ENCODE measurements at places on chromosomes 5 and 9.

DNA sequence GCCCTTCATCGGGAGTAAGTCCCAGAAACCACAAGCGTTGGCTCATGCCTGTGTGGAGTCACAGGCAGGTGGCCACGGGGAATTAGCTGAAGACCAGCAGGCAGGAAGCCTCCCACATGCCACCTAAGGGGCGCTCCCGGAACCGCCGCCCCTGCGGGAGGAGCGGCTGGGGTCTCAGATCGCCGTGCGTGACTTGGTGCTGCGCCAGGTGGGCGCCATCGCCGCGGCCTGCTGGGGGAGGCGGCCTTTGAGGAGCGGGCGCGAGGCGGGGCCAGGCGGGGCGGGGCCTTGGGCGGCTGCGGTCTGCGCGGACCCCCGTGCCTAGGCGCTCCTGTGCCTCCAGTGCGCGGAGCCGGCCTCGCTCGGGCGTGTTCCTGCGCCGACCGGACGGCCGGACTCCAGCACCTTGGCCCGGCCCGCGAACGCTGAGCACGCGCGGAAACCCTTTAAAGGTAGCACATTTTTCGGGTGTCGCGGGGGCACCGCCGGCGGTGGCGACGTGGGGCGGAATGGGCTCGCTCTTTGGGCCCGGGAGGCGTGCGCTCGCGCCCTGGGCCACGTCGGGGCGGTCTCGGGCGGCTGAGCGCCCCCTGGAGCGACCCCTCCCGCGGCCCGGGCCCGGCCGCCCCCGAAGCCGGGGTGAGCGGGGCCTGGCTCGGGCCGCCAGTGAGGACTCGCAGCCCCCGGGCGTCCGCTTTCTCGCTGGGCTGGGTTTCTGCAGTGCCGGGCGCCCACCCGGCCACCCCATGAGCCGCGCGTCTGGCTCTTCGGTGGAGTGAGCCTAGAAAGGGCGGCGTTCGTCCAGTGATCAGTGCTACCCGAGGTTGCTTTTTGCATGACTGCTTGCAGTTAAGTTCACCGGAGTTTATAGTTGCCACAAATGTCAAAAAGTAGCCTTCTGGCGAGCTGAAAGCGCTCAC, 24.5 kb downstream of the LECT2 start:
- no peak for DNase-seq

DNA sequence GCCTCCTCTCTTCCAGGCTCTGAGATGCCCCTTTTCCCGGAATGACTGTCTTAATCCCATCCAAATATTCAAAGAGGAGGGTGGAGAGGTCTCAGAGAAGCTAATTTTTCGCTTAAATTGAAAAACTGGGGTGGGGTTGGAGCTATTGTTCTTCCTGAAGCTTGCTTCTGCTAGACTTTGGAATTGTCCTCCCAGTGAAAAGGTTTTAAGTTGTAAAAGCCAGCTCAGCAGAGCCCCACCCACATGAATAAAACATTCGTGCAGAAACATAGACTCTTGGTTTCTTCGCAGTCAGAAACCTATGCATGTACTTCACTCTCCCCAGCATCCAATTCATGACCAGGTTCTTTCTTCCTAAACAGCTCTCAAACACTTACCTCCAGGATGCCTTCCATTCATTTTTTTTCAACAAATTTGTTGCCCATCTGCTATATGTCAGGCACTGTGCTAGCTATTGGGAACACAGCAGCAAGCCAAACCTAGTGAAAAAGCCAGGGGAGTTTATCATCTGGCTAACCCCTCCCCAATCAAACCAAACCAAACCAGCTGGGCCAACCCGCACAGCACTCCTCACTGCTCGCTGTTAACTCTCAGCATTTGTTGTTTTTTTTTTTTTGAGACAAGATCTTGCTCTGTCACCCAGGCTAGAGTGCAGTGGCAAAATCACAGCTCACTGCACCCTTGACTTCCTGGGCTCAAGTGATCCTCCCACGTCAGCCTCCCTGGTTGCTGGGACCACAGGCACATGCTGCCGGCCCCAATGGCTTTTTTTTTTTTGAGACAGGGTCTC, 37.9 kb upstream of the OCLN start:
- DNase-seq = no peak

DNA sequence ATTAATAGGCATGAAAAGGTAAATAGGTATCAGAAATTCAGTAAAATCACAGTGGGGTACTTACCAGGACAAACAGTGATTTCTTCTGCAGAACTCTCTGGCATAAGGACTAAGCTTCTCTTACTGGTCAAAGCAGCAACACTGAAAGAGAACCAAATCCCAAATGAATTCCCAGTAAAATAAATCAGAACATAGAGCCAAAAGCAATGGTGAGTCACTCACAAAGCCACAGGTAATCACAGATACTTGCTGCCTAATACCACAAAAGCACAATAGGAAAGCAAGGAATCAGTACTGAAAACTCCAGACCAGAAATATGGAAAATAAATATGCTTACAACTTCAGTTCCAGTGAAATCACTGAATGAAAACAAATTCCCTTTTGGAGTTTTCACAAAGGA, 50.7 kb downstream of the UIMC1 start:
- no peak for DNase-seq

DNA sequence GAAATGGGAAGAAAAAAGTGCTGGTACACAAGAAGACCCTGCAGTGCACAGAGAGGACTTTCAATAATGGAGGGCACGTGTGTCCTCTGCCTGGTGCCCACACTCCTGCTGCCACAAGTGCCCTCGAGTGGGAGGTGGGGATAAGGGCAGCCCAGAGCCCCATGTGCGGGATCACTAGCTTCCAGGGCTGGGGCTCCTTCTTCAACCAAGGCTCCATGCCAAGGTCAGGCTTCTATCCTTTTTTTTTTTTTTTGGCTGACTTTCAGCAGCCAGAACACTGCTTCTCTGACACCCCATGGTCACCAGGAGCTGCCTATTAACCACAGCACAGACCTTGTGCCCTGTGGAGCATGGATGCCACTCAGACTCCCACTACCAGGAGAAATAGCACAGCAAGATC, 7.5 kb downstream of the ACSL6 start:
- DNase-seq = no peak

DNA sequence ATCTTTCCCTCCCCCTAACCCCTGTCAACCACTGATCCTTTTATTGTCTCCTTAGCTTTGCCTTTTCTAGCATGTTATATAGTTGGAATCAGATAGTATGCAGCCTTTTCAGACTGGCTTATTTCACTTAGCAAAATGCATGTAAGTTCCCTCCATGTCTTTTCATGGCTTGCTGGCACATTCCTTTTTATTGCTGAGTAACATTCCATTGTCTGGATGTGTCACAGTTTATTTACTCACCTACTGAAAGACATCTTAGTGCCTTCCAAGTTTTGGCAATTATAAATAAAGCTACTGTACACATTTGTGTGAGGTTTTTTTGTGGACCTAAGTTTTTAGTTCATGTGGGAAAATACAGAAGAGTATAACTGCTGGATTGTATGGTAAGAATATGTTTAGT, 230.1 kb downstream of the PBX3 start:
- no peak for DNase-seq
